ENCODE measurements at places on chromosomes 2 and 18. TPM values are rescaled to one million over a fixed set of nuclear protein-coding genes. Genes with fewer than 3 reads are reported as not detected.

The MC2R gene
- not detected for total RNA-seq

The SLC4A5 gene
- 5.9 TPM for total RNA-seq

The UCN gene
- total RNA-seq: 1.2 TPM

The TUBB8B gene
- not detected for total RNA-seq

The TUBA3D gene
- total RNA-seq: not detected

The CNGA3 gene
- total RNA-seq: 3.0 TPM

The CYP26B1 gene
- 47.5 TPM for total RNA-seq

The FZD7 gene
- 48.7 TPM for total RNA-seq

The RTP5 gene
- total RNA-seq: 1.3 TPM

DNA sequence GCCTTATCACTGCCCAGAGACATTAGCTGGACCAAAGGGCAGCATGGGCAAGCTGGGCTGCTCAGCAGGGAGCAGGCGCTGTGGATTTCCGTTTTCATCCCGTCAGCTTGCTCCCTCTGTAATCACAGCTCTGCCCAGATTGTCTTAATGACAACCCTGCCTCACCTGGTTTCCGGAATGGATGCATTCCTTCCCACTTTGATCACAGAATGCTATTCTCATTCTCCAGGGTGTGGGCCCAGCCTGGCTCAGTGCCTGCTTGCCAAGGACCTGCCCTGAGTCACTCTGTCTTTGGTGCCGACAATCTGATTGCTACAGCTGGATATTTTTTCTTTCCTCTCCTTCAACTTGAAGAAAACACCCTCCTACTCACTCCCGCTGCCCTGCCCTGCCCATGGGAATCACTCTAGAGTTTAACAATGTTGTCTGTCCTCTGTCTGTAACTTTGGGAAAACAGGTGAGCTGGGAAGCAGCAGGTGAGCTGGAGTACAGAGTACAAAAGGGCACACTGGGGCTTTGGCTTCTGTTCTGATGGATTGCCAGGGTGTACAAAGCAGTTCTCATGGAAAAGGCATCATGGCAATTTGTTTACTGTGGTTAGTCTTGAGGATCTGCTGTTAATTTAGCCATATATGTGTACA, 27.2 kb upstream of the FAM136A start:
- no peak for DNase-seq

DNA sequence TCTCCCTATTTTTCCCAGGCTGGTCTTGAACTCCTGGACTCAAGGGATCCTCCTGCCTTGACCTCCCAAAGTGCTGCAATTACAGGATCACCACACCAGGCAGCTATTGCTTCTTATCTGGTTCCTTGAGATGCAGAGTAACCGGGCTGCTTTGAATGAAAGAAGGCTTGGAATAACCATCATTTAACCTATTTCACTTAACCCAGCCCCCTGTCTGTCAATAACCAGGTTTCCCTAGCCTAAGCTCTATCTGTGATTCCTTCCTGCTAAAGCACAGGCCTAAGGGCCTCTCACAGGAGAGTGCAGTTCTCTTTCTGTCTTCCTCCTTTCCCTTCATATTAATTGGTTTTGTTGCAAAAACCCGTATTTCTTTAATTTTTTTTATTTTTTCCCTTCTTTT, 393.5 kb upstream of the RAB12 start:
- no peak for DNase-seq

- no peak for DNase-seq
Measured at GRCh38 chr2:111952871-111953452, 54.6 kb downstream of the MERTK start.

DNA sequence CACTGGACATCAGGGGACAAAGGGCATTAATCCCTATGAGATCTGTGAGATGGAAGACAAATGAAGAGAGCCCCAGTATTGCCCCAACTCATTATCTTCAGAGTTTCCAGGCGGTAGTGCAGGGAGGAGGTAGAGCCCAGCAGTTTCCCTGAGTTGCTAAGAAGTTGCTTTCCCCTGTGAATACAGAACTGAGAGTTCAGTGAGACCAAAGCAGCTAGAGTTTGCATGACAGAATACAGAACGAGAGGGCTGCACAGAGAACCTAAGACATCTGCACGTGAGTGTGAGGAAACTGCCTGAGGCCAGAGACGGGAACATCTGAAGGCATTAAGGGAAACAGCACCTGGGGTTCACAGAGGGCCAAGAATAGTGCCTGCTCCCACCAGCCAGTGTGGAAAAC, 18.1 kb upstream of the PGAP1 start:
- no peak for DNase-seq

- no peak for DNase-seq
Measured at GRCh38 chr2:14706201-14706600, 73.7 kb downstream of the LRATD1 start.

GRCh38 chr2:236994361-236994760, 91.3 kb upstream of the COPS8 start:
- no peak for DNase-seq

- DNase-seq: no peak
Measured at GRCh38 chr2:160373666-160374065, 119.9 kb downstream of the RBMS1 start.

DNA sequence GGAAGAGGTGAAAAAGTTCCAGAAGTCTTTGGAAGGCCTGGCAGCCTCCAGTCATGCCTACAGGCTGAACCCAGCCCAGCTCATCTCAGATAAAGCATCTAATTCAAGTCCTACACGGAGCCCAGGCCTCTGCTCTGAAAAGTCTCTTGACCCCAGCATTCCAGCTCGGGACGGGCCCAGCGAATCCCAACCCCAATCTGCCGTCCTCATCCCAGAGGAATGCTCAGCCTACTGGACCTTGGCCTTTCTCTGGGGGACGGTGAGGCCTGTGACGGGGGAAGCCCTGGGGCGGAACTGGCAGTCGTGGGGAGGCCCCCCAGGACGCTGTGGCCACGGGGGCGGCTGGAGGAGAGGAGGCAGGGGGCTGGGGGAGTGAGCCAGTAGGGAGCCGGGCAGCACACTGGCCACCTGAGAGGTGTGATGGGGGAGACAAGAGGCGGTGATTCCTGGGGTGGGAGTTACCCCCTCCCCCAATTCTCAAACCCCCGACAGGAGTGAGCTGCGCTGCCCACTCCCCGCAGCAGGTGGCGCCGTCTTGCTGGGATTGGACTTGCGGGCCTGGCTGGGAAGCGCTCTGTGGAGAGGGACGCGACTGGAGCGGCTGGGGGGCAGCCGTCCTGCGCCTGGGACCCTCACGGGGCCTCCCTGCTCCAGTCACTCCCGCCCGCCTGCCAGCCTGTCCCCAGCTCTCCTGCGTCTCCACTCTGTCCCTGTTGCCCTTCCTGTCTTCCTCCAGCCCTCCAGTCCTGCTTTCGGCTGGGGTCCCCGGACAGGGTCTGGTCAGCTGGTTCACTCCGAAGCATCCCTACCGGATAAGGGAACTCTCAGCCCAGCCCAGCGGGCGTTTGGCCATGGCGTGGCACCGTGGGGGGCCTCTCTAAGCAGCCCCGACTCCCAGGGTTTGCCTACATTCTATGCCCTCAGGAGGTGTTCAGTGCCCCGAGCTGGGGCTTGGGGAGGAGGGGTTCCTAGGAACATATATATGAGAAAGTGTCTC, 182.6 kb upstream of the HAAO start:
- peak; percentile 38 for DNase-seq

DNA sequence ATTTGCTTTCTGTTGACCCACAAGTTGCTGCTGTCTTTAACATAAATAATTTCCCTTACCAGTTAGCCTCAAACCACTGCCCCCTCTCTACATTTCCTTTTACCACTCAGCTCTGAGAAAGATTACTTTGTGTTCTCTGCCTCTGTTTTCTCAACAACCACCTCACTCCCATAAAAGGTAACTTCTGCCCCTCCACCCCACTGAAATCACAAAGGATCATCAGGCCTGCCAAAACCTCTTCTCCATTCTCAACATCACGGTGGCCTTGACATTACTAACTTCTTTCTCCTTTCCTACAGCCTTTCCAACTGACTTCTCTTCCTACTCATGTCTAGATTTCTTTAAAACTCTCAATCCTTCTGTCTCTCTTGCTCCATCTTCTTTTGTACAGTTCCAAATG, 10.1 kb downstream of the ACADL start:
- DNase-seq: no peak

- DNase-seq: no peak
Measured at GRCh38 chr2:193348055-193348454, 1153.3 kb upstream of the TMEFF2 start.

- DNase-seq: no peak
Measured at GRCh38 chr2:177540283-177540682, 147.7 kb downstream of the AGPS start.

GRCh38 chr2:238061315-238062202, 758 bp downstream of the SCLY start:
- DNase-seq: no peak

- no peak for DNase-seq
Measured at GRCh38 chr2:72024451-72025175, 123.0 kb downstream of the CYP26B1 start.

All from cerebellum (tissue), 4 donors.